ENCODE measurements at places on chromosomes 13 and 19. TPM values are rescaled to one million over a fixed set of nuclear protein-coding genes. Genes with fewer than 3 reads are reported as not detected.

The DENND1C gene
- total RNA-seq: 19.2 TPM

The EXOSC5 gene
- 74.7 TPM for total RNA-seq

The ZNF729 gene
- not detected for total RNA-seq

The MOB3A gene
- 153 TPM for total RNA-seq

The USP12 gene
- 7.2 TPM for total RNA-seq

The FGF21 gene
- not detected for total RNA-seq

The CGB7 gene
- total RNA-seq: not detected

The SMIM44 gene
- not detected for total RNA-seq

Measured in Karpas-422 (cell line).